Renal cortical epithelial cell (primary cell): ENCODE measurements at places on chromosomes 12 and 14. TPM values are rescaled to one million over a fixed set of nuclear protein-coding genes. Genes with fewer than 3 reads are reported as not detected.

DNA sequence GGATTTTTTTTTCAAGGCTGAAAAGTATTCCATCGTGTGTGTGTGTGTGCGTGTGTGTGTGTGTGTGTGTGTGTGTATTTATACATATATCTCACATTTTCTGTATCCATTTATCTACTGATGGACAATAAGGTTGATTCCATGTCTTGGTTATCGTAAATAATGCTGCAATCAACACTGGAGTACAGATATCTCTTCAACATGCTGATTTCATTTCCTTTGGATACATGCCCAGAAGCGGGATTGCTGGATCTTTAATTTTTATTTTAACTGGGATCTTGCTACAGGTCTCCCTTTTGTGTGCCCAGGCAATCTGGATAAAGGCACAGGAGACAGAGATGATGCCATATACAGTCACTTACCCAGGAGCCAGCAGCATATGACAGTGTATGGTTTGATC is 338.1 kb downstream of the SOX5 start:
- no peak for DNase-seq

GRCh38 chr12:115771065-115771464 is 506.4 kb downstream of the MED13L start:
- DNase-seq = no peak

DNA sequence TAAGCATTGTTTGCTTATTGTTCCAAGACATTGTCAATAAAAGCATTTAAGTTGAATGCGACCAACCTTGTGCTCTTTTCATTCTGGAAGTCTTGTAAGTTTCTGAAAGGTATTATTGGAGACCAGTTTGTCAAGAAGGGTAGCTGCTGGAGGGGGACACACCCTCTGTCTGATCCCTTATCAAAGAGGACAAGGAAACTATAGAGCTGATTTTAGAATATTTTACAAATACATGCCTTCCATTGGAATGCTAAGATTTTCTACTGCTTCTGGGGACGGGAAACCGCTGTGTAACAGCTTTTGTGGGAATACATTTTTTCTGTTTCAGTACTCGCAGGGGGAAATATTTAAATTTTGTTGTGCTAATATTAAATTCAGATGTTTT is 3.5 kb downstream of the FOS start:
- peak; percentile 65 for DNase-seq

DNA sequence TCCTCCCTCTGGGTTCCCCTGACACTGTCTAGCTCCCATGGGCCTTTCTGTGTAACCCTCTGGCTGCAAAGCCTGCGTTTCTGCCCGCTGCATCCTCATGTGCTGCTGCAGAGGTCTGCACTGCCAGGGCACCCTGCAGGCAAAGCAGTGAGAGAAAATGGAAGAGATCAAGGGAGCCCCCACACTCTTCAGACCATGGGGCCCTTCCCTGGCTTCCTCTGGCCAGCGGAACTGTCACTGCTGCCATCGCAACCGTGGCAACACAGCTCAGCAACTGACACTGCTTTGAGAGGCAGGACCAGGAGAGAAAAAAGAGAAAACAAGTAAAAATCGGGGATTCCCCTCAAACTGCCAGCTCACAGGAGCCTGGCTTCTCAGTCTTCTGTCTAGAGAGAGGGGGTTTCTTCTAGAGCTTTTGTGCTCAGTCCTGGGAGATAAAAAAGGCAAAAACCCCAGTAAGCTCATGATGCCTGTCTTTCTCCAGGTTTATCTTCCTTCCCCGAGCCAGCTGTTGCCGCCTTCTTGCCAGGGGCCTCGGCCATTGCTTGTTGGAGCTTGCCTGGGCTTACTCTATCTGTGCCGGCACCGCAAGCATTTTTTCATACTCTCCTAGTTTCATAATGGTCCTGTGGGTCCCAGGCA is 38.9 kb downstream of the C14orf132 start:
- no peak for DNase-seq

GRCh38 chr12:127685931-127686330 is 581.0 kb upstream of the TMEM132C start:
- no peak for DNase-seq

DNA sequence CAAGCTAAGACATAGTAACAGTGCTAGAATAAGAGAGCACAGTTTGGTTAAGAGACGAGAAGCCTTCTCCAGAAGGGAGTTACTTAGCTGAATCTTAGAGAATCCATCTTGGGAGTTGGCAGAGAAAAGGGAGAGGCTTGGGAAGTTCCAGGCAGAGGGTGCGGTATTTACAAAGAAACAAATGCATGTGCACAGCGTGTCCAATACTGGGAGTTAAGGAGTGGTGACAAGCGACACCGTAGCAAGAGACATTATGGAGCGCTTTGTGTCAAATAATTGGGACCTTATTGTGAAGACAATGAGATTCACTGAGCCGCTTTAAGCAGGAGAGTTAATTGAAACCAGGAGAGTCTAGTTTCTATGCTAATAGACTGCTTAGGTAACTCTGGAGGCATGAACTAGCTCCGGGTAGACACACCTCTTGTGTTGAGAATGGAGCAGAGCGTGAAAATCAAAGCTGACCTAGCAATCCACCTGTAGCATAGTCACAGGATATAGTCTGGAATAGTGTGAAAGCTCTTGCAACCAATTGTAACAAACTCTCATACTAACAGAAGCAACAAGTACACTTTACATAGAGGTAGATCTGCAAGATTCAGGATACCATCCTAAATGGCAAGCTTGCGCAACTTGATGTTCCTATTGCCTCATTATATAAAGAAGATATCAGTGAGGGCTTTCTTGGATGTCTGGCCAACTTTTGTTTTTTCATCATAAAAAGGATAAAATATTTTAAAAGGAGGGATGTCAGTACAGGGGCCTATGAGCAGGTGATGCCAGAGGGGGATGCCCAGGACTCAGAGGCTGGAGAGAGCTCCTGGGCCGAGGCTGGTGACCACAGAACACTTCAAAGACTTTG is 5.3 kb downstream of the ALDH1L2 start:
- peak; percentile 6 for DNase-seq

GRCh38 chr12:71556875-71557274 is 106.8 kb downstream of the ZFC3H1 start:
- peak; percentile 92 for DNase-seq

DNA sequence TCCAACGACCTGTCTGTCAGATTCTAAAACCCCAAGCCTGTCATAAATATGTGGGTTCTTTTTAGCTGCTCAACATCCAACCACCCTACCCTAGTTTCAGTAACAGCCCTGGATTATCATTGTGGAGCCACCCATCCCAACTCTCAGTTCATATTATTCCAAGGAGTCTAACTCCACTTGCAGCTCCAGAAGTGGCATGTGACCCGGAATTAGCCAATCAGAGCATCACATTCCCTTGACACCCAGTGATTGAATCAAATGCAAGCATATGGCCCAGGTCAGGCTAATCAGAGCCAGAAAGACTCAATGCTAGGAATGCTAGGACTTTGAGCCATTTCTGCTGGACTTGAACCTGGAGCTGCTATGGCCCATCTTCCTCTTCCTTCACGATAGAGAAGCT is 17.1 kb upstream of the HSP90B1 start:
- no peak for DNase-seq

DNA sequence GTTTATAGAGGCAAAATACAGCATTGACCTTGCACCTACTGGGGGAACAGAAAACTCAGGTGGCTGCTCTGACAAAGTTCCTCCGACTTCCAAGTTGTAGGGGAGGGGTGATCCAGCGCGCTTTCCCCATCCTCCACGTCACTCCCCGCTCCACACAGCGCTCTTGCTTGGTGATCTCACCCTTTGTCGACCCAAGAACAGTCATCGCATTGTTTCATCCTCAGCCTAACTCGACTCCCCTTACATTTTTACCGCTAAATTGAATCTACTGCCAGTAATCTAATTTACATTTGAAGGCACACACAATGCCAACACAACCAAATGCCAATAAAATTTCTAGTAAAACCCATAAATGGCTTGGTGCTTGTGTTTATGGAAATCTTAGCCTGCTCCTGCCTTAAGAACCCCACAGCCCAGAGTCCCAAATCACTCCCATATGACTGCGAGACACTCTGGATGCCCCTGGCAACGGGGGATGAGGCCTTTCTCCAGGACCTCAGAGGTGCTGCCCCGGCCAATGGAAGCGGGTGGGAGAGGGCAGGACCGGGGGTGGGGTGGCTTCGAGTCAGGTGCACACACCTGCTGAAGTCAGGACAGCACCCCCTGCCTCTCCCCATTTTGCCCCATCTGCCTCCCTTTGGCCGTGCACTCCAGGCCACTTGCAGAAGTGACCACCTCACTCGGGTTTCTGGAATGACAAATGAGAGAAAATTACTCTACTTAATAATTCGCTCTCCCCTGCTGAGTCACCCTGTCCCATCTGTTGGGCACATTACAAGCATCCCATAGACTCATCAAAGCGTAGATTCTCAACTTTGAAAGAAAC is 98.2 kb upstream of the GSC start:
- DNase-seq = no peak

ST8SIA1 gene
- total RNA-seq = 0.20 and 0.52 TPM in 2 replicates

DNA sequence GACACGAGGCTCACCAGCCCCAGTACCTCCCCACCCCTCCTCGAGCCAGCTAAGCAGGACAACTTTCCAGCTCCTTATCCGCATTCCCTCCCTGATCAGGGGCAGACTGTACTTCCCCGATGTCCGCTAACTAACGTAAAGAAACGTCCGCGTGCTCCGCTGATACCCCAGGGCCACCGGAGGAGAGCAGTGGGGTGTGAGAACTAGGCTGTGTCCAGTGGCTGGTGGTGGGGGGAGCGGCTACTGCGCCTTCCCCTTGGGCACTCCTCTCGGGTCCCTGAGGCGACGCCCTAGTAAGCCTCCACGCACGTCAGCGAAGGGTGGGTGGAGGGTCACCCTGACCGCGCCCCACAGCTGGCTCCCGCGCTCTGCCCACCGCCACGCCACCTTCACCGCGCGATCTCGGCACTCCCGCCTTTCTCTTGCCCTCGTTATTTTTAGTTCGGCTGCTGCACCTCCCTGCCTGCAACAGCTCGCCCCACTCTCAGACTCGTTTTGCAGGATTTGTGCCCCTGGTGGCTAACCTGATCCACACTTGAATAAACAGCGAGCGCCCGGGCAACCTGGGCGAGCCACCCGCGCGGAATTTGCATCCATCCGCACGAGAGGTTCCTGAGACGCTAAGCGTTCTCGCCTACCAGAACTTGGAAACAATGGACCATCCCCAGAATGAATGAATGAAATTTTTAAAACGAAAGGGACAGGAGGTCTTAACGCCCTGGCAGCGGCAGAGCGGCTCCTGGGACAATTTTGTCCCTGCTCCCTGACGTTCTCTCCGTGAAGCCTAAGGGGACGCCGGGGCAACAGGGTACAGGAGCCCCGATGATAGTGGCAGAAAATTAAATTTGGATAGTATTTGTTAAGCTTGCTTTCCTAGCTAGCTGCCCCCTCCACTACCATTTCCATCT is 6.9 kb upstream of the BMP4 start:
- DNase-seq = no peak

- no peak for DNase-seq
Measured at GRCh38 chr14:99075061-99075460, 196.9 kb downstream of the BCL11B start.

COX8C gene
- total RNA-seq = 0.60 TPM in 1 of 2 replicates, not detected in the other

DNA sequence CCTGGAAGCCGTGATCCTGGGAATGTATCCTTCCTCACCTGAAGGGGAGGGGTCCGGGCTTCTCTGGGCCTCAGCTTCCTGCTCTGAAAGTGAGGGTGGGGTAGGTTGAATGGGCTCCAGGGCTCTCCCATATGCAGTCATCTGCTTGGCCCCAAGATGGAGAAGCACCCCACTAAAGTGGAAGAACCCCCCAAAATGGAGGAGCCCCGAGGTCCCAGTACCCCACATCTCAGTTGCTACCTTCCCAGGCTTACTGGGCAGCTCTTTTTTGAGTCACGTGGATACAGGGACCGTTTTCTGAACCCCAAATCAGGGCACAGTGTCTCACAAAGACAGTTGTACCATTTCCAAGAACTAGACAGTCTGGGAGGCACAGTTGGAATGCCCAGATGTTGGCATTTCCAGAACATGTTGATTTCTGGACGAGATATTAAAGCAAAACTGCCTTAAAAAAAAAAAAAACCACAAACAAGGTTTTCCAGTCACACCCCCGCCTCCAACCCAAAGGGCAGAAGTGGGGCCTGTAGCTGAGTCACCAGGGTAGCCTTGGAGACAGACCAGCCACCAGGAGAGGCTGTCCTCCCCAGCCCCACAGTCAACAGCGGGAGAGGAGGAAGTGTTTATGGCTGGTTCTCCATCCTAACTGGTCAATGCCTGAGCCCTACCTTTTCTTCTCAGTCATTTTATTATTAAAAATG is 12.1 kb downstream of the VASH1 start:
- peak; percentile 79 for DNase-seq

DNA sequence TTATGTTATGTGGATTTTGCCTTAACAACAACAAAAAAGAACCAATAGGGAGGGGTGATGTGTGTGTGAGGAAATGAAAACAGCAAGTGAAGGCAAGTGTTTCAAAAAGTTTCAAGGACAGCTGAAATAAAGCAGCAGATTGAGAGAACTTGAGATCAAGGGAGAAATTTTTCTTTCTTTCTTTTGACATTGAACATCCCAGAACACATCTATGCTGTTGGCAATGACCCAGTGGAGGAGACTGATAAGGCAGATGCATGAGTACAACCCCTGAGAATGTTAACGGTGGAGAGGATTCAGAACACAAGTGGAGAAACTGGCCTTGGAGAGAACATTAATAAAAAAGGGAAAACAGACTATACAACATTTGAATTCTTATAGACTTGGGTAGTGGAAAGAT is 2.9 kb downstream of the LLPH start:
- DNase-seq = no peak

KLRK1 gene
- total RNA-seq = not detected in 2 replicates

TSHR gene
- 0.50 TPM in 1 of 2 replicates, not detected in the other for total RNA-seq

MYO1H gene
- not detected in 2 replicates for total RNA-seq

TRPV4 gene
- total RNA-seq = 0.69 and 5.3 TPM in 2 replicates

DNA sequence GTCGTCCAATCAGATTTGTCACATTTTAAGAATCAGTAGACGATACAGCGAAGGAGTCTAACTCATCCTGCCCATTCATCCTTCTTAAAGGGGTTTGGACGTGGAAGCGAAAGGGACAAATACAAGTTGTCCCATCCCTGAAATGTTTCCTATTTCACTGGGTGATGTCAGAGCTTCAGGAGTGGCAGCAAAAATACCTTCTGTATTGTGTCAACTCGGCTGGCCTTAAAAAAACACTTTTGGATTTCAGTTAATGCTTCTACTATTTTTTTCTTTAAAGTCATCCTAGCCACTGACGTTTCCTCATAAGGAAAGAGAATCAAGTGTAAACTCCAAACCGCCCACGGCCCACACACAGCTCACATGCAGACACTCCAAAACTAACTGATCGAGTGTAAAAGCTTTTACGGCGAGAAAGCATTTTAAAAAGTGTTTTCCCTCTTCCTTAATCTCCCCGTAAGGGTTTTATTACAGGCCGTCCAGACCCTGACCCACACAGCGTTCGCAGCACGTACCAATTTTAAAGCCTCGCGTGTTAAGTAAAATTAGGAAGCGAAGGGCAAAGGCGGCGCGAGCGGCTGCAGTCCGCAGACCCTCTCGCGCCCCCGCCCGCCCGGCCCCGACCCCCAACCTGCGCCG is 593 bp downstream of the CFL2 start:
- peak; percentile 86 for DNase-seq

NELL2 gene
- 0.20 TPM in 1 of 2 replicates, not detected in the other for total RNA-seq
